Activated T-helper 1 cell treated with anti-CD3 and anti-CD28 coated beads, Interleukin-2, amount 50 U/mL, for 16 hours (primary cell): ENCODE measurements at places on chromosomes 7 and 10.

DNA sequence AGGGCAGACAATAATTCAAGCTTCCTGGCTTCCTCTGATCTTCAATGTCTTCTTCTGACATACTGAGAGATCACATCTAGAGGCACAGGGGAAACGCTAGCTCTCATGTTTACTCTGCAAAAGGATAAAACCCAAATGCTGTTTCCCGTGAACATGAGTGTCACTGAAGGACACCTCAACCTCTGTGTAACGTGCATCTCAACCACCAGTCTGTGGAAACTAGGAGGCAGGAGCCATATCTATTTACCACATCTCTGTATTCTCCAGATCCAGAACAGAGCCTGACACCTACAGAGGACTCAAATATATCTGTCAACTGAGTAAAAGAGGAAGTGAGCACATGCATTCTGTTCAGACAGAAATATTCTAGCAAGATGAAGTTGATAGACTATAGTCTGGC lies 140.3 kb upstream of the TARP start:
- no peak for DNase-seq

GRCh38 chr7:21326241-21326640 lies 101.6 kb upstream of the SP4 start:
- no peak for DNase-seq

- no peak for DNase-seq
Measured at GRCh38 chr10:34599026-34599795, 215.9 kb downstream of the PARD3 start.

DNA sequence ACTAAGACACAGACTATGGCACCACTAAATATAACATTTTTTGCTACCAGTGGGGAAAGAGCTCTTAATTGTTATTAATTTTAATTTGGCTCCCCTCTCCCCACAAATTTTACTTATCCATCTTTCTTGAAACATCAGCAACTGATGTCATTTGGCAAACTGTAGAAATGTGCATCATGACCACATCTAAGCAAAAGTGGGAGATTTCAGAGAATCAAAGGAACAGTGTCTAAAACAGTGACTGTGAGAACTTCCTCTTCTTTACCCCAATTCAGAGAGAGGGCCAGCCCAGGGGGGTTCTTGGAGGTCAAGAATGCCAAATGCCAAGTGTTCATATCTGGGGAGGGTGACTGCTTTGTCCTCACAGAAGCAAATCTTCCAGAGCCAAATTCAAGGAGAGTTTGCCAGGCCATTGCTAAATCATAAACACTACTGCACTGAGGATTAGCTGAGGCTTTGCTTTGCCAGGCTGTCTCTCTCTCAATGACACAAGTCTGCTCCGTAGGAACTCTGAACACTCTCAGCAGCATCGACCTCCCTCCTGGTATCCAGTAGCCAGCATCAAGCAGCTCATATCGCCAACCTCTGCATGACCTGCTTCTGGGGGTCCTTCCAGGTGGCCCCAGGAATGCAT lies 65.6 kb downstream of the ITIH5 start:
- no peak for DNase-seq

DNA sequence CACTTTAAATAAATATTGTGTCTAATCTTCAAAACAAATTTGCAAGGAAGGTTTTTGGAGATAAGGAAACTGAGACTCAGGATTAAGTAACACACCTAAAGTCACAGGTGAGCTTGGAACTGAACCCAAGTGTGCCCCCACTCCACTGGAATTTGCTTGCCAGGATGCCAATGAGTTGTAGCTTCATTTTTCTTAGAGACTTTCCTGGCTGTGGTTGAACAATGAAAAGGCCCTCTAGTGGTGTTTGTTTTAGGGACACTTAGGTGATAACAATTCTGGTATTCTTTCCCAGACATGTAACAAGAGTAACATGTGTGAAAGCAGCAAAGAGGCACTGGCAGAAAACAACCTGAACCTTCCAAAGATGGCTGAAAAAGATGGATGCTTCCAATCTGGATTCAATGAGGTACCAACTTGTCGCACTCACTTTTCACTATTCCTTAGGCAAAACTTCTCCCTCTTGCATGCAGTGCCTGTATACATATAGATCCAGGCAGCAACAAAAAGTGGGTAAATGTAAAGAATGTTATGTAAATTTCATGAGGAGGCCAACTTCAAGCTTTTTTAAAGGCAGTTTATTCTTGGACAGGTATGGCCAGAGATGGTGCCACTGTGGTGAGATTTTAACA lies 1.5 kb downstream of the IL6 start:
- no peak for DNase-seq

DNA sequence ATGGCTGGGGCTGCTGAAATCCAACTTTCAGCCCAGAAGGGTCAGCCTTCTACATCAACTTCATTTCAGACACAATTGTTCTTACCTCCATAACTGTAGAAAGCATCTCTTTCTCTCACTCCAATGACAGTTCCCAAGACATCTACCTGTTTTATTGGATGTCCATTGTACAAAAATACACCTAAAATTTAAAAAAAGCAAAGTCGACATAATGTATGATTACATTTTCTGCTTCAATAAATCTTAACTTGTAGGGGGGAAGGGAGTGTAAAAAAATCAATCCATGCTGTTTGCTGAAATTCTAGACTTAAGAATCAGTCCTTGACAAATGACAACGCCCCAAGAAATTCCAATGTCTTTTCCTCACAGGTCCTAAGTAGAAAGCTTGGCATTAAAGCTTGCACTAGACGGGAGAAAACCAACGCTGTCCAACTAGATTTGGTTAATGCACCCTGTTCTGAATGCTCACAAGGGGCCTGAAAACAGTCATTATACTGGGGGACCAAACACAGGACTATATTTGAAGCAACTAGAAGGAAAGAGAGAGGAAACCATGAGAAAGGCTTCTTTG lies 7.5 kb downstream of the STN1 start:
- no peak for DNase-seq

- DNase-seq = no peak
Measured at GRCh38 chr7:89029864-89030263, 234.3 kb upstream of the TEX47 start.
